ENCODE measurements at places on chromosomes 7 and 10.

DNA sequence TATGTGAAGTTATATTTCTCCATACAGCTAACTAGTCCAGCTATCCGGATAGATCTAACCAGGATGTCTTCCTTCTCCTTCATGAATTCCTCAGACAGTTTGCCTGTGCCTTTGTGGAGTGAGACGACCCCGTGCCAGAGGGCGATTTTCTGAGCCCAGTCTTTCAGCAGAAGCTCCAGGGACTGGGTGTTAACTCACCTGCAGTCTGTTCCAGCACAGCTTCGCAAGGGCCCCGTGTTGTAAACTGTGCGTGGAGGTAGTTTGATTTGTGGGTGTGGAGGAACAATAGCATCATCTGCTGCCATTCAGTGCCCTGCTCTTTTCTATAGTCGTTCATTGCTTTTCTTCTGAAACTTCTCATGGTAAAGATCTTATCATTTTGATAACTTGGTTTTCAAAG lies 103.8 kb downstream of the INPP5A start:
- peaks cover 4% of the 10 kb centered on the region for H3K4me1 ChIP-seq
- no peaks in the 10 kb centered on the region for H3K36me3 ChIP-seq
- H3K27me3 ChIP-seq, result no peaks in the 10 kb centered on the region
- no peak overlapping the region for H3K27ac ChIP-seq
- DNase-seq, result no peak
- H3K4me3 ChIP-seq, result no peak overlapping the region

DNA sequence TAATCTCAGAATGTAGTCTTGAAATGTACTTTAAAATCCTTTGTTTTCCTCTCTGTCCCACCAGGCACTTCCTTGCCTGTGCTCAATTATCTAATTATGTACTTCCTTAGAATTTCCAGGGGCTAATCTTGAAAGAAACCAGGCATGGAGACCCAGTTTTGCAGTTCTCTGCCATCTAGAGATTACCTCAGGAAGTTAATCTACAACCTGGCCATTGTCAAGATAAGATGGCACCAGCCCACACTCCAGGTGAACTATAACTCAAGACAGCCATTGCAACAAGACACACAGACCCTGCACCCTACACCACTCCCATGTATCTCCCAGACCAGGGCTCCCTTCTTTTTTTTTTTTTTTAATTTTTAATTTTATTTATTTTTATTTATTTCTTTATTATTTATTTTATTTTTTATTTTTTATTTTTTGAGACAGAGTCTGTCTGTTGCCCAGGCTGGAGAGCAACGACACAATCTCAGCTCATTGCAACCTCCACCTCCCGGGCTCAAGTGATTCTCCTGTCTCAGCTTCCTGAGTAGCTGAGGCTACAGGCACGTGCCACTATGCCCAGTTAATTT lies 85.9 kb upstream of the TRIM24 start:
- H3K4me1 ChIP-seq, result peaks cover 4% of the 10 kb centered on the region
- no peak for DNase-seq
- peaks cover 14% of the 10 kb centered on the region for H3K36me3 ChIP-seq

DNA sequence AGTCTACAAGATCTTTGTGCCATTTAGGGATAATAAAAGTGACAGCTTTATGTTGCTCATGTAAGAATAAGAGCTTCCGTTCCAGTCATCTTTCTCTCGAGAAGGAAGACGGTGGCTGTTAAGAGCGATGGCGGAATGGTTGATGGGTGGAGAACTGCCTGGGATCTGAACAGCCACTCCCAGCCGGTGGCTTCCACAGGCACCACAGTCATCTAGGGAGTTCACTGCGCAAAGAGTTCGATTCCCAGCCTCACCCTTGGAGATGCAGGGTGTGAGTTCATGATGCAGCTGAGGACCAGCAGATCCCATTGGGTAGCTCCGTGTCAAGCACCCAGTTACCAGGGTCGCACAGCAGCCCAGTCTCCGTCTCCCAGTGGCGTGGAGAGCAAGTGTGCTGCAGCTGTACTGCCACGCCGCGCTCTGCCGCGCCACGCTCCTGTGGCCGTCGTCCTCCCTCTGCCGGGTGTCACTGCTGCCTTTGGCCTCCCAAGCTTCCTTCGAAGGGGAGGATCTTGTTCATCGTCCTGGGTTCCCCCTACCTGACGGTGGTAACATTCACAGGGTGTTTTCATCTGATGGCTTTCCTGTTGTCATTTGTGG lies 7.8 kb downstream of the SUN1 start:
- H3K36me3 ChIP-seq, result peaks cover 15% of the 10 kb centered on the region
- H3K4me1 ChIP-seq, result peaks cover 22% of the 10 kb centered on the region
- H3K4me3 ChIP-seq, result no peak overlapping the region
- DNase-seq, result no peak

GRCh38 chr10:53123311-53123710 lies 350.7 kb upstream of the MBL2 start:
- H3K27me3 ChIP-seq, result no peaks in the 10 kb centered on the region
- no peak overlapping the region for H3K4me3 ChIP-seq
- H3K27ac ChIP-seq, result no peak overlapping the region
- no peaks in the 10 kb centered on the region for H3K36me3 ChIP-seq
- DNase-seq, result no peak
- no peaks in the 10 kb centered on the region for H3K4me1 ChIP-seq

DNA sequence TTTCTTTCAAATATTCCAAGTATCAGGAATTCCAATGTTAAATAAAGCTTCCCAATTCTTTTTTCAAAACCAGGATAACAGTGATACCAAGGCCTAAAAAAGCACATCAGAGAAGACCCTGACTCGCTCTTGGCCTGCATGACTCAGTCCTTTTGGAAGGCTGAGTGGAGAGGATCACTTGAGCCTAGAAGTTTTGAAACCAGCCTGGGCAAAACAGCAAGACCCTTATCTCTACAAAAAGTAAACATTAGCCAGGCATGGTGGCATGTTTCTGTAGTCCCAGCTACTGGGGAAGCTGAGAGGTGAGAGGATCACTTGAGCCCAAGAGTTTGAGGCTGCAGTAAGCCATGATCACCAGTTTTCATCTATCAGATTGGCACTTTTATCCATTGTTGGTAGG lies 18.7 kb downstream of the NFE2L3 start:
- H3K4me1 ChIP-seq, result peaks cover 3% of the 10 kb centered on the region
- H3K27me3 ChIP-seq, result peaks cover 5% of the 10 kb centered on the region
- DNase-seq, result no peak
- no peak overlapping the region for H3K27ac ChIP-seq

DNA sequence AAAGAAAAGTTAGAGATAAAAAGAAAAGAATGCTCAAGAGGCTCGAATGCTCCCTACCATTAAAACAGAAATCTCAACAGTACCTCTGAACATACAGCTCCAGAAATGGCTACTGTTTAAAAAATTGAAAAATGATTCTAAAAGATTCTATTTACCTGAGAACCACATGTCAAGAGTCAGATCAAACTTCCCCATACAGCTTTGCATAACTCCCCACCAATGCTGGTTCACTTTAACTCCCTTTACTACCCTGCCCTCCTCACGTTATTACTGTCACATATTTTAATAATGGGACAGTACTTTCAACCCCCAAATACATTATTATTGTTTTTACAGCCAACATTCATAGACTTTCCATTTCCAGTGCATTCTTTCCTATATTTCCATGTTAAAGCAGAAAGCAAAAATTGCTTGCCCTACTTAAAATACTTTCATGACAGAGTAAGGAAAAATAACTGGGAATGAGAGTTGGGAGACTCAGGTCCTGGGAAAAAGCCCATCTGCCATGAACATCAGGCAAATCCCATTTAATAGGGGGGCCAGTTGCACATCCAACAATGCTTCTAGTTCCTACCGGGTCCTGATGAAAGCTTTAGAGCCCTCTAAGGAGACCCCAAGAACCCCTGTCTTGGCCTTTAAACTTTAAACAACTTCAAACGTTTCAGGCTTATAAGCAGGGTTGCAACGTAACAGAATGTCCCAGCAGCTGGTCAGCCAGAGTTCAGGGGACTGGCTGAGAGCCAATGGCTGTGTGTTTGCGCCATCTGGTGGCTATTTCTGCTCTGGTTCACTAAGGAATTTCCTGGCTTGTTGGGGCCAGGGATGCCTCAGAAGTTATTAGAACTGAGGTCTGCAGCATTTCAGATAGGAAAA lies 247.4 kb downstream of the ELMO1 start:
- H3K36me3 ChIP-seq, result no peaks in the 10 kb centered on the region
- peaks cover 6% of the 10 kb centered on the region for H3K4me1 ChIP-seq
- peak; percentile 84 for DNase-seq
- no peaks in the 10 kb centered on the region for H3K27me3 ChIP-seq
- H3K27ac ChIP-seq, result no peak overlapping the region
- no peak overlapping the region for H3K4me3 ChIP-seq

- DNase-seq, result no peak
- no peak overlapping the region for H3K27ac ChIP-seq
- H3K36me3 ChIP-seq, result no peaks in the 10 kb centered on the region
- H3K4me1 ChIP-seq, result no peaks in the 10 kb centered on the region
- H3K4me3 ChIP-seq, result no peak overlapping the region
Observed at GRCh38 chr10:15385552-15386455, 14.7 kb upstream of the FAM171A1 start.

DNA sequence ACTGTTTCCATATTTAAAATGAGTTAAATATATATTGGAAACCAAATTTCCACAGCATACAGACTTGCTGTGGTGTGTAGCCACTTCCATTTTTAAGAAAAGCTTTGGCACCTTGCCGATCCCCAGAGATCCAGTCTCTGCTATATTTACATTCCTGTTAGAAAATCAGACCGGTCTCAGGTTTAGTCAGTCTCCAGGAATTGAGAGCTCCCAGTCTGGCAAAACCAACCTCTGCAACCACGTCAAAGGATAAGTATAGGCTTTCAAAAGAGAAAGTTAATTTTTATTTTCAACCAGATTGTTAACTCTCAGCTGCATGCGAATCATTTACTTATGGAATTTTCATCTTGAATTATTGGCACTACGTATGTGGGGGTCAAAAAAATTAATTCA lies 28.2 kb downstream of the PUS7 start:
- H3K36me3 ChIP-seq, result peaks cover 6% of the 10 kb centered on the region
- DNase-seq, result no peak
- peaks cover 2% of the 10 kb centered on the region for H3K4me1 ChIP-seq
- no peak overlapping the region for H3K4me3 ChIP-seq
- no peaks in the 10 kb centered on the region for H3K27me3 ChIP-seq

DNA sequence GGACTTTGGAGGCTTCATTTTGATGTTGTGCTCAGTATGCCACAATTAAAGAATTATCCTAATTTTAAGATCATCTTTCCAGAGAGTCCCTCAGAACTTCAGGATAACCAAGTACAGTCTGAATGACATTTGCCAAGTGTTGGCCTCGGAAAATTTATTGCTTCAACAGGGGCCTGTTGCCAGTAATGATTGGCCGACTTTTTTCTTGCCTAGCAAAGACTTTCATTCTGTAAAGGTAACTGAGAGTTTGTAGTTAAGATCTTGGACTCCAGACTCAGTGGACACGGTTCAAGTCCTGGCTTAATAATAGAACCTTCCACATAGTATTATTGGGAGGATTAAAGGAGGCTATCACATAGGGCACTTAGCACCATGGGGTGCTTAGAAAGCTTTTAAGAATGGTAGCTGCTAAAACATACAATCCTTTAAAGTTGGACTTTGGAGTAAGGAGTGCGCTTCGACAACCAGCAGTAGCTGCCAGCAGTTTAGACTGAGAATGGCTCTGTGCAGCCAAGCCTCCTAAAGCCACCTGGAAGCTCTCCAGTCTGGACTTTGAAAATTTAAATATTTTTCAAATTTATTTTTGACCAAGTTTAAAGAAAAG lies 90.0 kb downstream of the PLCE1 start:
- no peaks in the 10 kb centered on the region for H3K27me3 ChIP-seq
- H3K36me3 ChIP-seq, result peaks cover 2% of the 10 kb centered on the region
- no peak overlapping the region for H3K4me3 ChIP-seq
- H3K4me1 ChIP-seq, result no peaks in the 10 kb centered on the region
- H3K27ac ChIP-seq, result no peak overlapping the region

DNA sequence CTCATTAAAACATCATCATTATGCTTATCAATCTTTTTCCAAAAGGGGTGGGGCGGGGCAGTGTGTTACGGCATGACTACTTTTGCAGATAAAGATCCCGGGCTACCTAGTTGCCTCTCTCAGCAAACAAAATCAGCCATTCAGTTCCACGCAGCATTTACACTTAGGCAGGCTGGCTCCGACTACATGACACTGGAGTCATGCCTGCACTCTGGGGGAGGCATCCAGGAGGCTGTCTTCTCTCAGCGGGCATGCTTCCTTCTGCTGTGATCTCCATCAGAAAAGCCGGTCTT lies 193.9 kb upstream of the TCF7L2 start:
- peaks cover 29% of the 10 kb centered on the region for H3K4me1 ChIP-seq
- H3K36me3 ChIP-seq, result peaks cover 2% of the 10 kb centered on the region
- no peak for DNase-seq
- peak overlapping the region; percentile 36 for H3K27ac ChIP-seq
- H3K4me3 ChIP-seq, result no peak overlapping the region
- no peaks in the 10 kb centered on the region for H3K27me3 ChIP-seq

GRCh38 chr10:78462176-78462575 lies 428.5 kb downstream of the RPS24 start:
- H3K27ac ChIP-seq, result no peak overlapping the region
- no peaks in the 10 kb centered on the region for H3K27me3 ChIP-seq
- no peaks in the 10 kb centered on the region for H3K36me3 ChIP-seq
- H3K4me3 ChIP-seq, result no peak overlapping the region
- peaks cover 48% of the 10 kb centered on the region for H3K4me1 ChIP-seq

DNA sequence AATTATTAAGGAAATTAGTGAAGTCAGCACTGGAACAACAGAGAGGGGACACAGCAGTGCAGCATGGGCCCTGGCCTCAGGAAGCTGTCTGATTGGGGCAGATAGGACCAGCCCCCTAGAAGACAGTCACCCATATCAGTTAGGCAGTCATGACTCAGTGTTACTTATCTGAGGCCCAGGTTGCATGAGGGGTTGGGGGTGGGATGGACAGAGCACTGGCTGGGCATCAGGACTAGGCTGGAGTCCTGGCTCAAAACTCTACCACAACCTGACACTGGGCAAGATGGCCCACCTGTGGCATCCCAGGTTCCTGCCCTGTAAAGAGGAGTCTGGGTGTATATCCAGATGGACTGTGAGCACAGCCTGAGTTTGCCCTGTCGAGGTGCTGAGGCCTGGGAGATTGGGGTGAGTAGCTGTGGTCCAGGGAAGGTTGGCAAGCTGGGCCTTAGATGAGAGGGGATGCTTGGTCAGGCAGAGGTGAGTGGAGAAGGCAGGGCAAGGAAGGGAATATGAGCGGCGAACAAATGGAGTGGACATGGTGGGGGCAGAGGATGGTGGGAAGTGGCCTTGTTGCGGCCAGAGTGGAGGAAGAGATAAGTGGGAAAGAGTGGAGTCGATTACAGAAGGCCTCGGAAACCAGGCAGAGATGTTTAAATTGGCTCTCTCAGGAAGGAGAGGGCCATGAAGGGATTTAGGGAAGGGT lies 37.5 kb downstream of the HK1 start:
- peak overlapping the region; percentile 58 for H3K4me3 ChIP-seq
- H3K36me3 ChIP-seq, result no peaks in the 10 kb centered on the region
- no peaks in the 10 kb centered on the region for H3K27me3 ChIP-seq
- DNase-seq, result no peak

- peaks cover 2% of the 10 kb centered on the region for H3K36me3 ChIP-seq
- H3K27ac ChIP-seq, result no peak overlapping the region
- H3K27me3 ChIP-seq, result no peaks in the 10 kb centered on the region
- no peak for DNase-seq
Observed at GRCh38 chr10:42836771-42837468, 54.3 kb downstream of the BMS1 start.

All from neural crest cell (in vitro differentiated cells).